ENCODE measurements at places on chromosomes 6 and 20.

GRCh38 chr6:136550330-136551071, at the start of gene MAP7:
TSS of gene MAP7 (minus strand) at chr6:136550422. CDS start at chr6:136550408, 14 bp downstream.
- DNase-seq = peak; percentile 75

GRCh38 chr6:49087369-49087768, 375.7 kb downstream of the MMUT start:
- no peak for DNase-seq

DNA sequence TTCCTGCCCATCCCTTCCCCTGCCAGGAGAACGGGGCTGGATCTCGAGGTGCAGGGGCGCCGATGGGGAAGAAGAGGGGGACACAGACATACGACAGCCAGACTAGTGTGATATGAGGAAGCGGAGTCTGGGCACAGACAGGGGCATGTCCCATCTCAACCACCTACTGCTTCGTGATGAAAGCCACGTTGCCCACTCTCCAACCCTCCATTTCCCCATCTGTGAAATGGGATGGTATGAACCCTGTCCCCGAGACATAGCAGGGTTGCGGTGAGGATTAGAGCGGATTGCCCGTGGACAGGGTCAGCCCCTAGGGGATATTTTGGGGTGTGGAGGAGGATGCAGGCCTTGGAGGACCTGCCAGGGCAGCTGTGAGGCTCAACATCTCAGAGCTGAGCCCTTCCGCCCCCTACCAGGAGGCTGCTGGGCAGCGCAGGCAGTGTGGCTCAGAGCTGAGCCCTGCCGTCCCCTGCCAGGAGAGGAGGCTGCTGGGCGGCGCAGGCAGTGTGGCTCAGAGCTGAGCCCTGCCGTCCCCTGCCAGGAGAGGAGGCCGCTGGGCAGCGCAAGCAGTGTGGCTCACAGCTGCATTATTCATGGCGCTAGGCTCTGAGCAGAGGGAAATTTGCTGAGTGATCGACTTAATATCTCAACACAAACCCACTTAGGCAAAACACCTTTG, 71.7 kb downstream of the GRM4 start:
- DNase-seq = no peak

- no peak for DNase-seq
Observed at GRCh38 chr6:47351621-47352020, 41.9 kb upstream of the TNFRSF21 start.

- no peak for DNase-seq
Observed at GRCh38 chr20:14855171-14855570, 517.8 kb upstream of the FLRT3 start.

DNA sequence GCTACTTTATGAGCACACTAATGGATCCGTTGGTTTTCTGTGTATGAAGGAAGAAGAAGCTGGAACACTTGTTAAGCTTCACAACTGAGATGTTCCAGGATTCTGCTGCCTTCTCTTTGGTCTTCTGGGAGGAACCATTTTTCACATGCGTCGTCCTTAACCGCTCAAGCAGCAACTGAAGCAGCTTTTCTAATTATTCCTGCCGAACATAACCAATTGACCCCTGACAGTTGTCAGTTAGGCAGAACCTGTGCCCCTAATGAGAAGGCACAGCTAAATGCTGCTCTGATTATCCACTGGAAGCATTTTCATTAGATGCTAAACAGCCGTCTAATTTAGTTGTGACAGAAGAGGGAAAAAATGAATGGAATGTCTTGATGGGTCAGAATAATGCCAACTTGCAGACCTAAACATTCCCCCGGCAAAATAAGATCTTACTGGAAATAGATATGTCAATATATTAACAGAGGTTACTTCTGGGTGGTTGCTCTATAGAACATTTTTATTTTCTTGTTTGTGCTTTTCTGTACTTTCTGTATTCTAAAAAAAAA, 85.0 kb upstream of the SMLR1 start:
- no peak for DNase-seq

DNA sequence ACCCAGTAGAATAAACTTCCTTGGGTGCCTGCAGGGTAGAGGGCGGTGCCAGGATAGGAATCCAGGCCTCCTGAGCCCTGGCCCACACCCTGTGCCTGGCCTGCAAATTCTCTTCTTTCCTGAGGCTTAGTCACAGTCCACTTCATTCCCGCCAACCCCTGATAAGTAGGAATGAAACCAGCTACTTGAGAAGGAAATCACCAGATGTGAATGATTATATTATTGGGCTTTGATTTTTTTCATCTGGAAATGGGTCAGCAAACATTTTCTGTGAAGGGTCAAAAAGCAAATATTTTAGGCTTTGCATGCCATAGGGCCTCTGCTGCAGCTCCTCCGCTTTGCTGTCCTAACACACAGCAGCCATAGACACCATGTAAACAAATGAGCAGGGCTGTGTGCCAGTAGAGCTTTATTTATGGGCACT, 50.2 kb downstream of the STK35 start:
- no peak for DNase-seq

- no peak for DNase-seq
Observed at GRCh38 chr6:42045538-42046460, 4.5 kb upstream of the TAF8 start.

DNA sequence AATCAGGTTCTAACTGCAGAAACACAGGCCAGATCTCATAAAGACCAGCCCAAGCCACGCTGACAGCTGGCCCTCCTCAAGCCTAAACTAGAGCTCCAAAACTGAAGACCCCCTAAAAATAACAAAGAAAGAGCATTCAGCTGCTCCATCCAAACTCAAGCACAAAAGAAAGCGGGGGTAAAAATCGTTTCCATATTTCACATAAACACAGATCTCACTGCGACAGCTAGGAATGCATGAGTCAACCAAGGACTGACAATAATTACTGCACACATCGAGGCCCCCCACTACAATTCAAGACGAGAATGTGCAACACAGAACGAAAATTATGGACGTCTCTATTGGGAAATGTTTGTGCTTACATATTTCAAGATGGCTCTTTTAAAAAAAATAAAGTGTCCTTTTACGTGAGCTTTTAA, 31.1 kb downstream of the CNKSR3 start:
- DNase-seq = no peak

- no peak for DNase-seq
Observed at GRCh38 chr6:17125407-17125806, 23.6 kb downstream of the STMND1 start.

Measured in GM12892 (cell line).